ENCODE measurements at places on chromosomes 4 and X. TPM values are rescaled to one million over a fixed set of nuclear protein-coding genes. Genes with fewer than 3 reads are reported as not detected.

TMEM154 gene
- polyA plus RNA-seq, result 4.1 TPM

EPGN gene
- 5.8 TPM for polyA plus RNA-seq

GRCh38 chr4:24736066-24736465 is 59.3 kb upstream of the SOD3 start:
- DNase-seq, result no peak

- no peak for DNase-seq
These were observed 47.8 kb downstream of the COMMD8 start for GRCh38 chr4:47415719-47416118.

PNMA6A gene
- 1.5 TPM for polyA plus RNA-seq
